ENCODE measurements at places on chromosomes 7 and 10. TPM values are rescaled to one million over a fixed set of nuclear protein-coding genes. Genes with fewer than 3 reads are reported as not detected.

DNA sequence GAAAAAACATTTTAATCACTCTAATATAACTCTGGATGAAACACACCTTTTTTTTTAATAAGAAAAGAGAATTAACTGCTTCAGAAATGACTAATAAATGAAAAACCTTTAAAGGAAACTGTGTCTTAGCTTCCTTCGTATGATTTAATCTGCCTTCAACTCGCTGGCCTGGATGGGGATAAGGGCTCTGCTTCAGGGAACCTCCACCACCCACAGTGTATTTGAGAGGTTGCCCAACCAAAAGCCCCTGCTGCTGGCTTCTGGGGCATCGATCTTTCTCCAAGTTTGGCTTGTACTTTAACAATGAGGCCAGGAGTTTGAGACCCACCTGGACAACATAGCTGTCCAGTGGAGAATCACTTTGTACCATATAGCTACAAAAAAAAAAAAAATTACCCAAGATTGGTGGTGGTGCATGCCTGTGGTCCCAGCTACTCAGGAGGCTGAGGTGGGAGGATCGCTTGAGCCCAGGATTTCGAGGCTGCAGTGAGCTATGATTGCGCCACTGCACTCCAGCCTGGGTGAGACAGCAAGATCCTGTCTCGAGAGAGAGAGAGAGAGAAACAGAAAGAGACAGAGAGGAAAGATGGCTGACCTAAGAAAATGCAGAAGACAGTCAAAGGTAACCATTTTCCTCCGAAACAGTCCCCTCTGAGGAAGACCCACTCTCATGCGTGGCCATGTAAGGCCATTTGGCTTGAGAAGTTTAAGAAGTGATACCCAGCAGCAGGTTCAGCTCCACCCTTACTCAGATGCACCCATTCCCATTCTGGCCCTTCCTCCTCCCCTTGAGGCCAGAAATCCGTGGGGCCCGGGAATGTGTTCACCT is 13.6 kb upstream of the LIMK1 start:
- H3K4me1 ChIP-seq: peaks cover 1% of the 10 kb centered on the region
- no peak overlapping the region for H3K4me3 ChIP-seq
- no peaks in the 10 kb centered on the region for H3K27me3 ChIP-seq
- no peaks in the 10 kb centered on the region for H3K36me3 ChIP-seq
- no peak for DNase-seq

DNA sequence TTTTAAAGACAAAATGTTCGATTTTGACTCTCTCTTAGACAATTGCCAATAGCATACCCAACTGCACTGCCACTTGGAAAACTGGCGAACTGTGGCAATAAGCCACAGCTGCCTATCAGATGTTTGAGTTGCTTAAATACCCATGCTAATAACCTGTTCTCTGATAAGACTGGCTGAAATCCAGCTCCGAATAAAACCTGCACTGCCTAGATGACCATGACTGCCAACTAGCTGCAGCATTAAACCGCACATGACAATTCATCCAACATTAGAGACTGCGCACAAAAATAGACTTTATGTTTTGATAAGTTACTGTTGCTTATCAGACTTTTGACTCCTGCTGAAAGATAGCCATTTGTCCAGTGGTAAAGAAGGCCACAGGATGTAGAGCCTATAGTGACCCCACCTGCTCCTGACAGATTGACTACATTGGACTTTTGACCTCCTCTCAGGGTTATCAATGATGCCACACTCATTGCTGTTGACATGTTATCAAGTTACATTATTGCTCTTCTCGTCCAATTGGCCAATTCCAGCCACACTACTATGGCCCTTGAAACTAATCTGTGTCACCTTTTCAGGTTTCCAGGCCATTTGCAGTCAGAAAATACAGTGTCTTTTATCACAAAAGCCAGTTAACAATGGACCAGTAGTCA is 299.0 kb downstream of the HGF start:
- no peak overlapping the region for H3K27ac ChIP-seq
- no peaks in the 10 kb centered on the region for H3K4me1 ChIP-seq
- H3K27me3 ChIP-seq: no peaks in the 10 kb centered on the region
- no peaks in the 10 kb centered on the region for H3K36me3 ChIP-seq
- DNase-seq: no peak
- H3K4me3 ChIP-seq: no peak overlapping the region

Gene PVRIG
- total RNA-seq: 70.5 TPM

Gene CARD11
- 163 TPM for total RNA-seq

- peaks cover 30% of the 10 kb centered on the region for H3K27me3 ChIP-seq
- no peak overlapping the region for H3K27ac ChIP-seq
- no peak overlapping the region for H3K4me3 ChIP-seq
Observed at GRCh38 chr7:26438078-26438477, 146.4 kb downstream of the SNX10 start.
